ENCODE measurements at places on chromosomes 7 and 10.

DNA sequence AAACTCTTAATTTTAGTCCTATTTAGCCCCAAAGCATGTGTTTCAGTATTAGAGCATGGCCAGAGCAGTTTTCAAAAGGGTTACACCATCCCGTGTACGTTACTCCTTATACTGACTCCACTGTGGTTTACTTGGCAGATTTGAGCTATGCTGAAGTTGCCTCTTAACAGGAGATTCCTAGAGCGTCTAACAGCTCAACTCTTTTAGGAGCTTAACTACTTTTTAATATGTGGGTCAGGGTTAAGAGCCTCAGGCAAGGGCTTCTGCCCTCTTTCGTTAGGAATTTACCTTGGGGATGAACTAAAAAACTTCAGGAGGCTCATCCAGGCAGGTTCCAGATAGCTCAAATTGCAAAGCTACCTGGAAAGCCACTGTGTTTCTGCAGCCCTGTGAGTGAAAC, 674.8 kb upstream of the C7orf33 start:
- DNase-seq: no peak

DNA sequence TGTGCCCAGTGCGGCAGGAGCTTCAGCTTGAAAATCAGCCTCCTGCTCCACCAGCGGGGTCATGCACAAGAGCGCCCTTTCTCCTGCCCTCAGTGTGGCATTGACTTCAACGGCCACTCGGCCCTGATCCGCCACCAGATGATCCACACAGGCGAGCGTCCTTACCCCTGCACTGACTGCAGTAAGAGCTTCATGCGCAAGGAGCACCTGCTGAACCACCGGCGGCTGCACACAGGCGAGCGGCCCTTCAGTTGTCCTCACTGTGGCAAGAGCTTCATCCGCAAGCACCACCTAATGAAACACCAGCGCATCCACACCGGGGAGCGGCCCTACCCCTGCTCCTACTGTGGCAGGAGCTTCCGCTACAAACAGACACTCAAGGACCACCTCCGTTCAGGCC, 16.1 kb upstream of the ZNF282 start:
- no peak for DNase-seq

DNA sequence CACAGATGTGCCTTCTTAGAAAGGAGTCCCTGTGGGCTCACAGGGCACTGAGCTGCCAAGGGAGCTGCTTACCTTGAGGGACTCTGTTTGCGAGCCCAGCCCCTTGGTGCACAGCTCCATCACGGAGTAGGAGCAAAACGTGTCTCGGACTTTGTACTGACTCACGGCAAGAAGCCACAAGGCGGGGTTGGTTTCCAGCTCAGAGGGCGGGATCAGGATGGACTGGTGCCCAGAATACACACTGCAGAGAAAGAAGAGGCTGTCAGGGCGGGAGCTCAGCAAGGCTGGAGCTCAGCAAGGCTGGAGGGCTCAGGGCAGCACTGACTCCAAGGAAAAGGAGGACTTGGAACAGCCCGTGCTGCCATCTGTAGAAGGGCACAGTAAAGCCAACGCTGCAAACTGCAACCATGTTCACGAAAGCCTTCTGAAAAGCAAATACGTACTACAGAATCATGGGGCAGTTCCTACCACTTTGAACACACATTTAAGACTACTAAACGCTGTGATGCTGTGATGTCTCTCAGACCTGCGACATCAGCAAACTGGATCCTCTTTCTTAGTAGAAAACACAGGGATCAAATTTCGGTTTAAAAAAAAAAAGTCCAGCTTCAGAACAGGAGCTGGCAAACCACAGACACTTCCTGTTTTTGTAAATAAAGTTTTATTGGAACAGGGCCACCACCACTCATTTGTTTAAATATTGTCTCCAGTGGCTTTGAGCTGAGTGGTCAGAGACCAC, 194.3 kb downstream of the ZMYND11 start:
- DNase-seq: no peak

DNA sequence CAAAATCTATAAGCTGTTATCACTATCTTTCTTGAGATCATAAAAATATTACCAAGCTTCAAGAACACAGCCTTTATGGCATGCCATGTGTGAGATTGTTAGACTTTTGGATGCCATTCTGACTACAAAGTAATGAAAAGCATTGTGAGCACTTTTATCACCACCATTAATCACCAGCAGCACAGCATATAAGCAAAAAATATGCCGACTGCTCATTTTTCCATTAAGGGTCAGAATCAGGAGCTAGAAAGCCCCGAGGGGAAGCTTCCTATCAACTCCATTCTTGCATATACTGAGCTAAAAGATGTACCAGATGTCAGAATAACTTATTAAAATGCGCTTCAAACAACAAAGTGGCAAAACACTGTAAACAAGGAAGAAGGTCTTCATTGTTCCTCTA, 114.3 kb downstream of the LMBR1 start:
- DNase-seq: no peak

GRCh38 chr10:132516771-132517725, 20.5 kb upstream of the INPP5A start:
- no peak for DNase-seq

DNA sequence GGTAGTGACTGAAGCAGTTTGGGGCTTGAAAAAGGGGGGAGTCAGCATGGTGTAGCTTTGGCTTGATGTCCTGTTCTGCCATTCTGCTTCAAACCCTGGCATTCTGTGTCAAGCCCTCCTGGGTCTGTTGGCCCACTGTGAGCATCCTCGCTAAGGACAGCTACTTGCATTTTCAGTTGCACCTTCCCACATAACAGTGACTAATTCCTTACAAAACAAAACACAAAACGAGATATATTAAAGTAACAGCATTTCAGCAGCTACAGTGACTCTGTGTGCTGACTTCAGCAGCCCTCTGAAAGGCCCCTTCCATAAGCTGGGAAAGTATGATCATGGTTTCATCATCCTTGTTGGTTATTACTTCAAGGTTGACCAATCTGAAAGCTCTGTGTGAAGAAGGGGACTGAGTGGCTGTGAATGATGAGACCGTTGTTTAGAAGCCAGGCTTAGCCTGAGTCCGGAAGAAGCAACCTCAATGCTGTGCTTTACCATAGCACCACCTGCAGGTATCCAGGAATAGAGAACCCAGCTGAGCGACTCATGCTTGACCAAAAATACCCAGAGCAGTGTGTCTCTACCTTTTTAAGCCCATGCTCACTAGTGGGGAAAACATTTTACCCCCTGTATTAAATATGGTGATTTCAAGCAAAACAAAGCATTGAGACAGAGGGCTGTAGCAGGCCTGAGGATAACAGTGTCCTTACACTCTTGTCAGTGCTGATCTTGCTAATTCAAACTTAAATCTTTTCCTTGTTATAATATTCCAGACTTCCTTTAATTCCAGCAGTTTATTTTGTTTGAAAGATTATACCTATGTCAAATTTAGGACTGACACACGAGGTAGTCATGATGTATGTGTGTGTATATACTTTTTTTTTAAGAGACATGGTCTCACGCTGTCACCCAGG, 42.6 kb upstream of the CC2D2B start:
- DNase-seq: no peak

DNA sequence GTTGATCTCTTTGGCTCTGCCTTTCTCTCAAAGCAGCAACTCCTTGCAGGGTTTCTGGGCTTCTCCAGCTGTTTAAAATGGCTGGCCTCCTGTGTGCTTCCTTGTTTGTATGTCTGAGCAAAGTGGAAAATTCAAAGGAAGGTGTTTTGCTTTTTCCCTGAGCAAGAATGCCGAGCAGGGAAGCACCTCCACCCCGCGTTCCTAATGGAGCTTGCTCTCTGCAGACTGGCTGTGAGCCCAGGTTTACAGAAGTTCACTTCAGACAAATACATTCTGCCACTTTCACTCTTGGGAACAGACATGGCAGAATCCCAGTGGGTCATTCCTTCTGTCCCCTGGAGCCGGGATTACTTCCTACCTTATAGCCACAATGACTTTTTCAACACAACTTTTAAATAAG, 181.8 kb upstream of the AGK start:
- DNase-seq: no peak

GRCh38 chr7:99008921-99009530, 130.7 kb downstream of the TRRAP start:
- DNase-seq: no peak

DNA sequence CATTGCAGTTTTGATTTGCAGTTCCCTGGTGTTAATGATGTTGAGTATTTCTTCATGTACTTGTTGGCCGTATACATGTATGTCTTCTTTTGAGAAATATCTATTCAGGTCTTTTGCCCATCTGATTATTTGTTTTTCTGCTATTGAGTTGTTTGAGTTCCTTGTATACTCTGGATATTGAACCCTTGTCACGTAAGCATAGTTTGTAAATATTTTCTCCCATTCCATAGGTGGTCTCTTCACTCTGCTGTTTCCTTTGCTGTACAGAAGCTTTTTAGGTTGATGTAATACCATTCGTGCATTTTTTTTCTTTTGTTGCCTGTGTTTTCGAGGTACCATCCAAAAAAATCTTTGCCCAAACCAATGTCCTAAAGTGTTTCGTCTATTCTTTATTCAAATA, 43.6 kb upstream of the LRRC17 start:
- DNase-seq: no peak

GRCh38 chr7:46450886-46451285, 529.8 kb upstream of the IGFBP3 start:
- DNase-seq: no peak

GRCh38 chr7:19675816-19676215, 33.0 kb downstream of the POLR1F start:
- no peak for DNase-seq

GRCh38 chr10:126585249-126586017, 85.1 kb downstream of the C10orf90 start:
- DNase-seq: no peak

DNA sequence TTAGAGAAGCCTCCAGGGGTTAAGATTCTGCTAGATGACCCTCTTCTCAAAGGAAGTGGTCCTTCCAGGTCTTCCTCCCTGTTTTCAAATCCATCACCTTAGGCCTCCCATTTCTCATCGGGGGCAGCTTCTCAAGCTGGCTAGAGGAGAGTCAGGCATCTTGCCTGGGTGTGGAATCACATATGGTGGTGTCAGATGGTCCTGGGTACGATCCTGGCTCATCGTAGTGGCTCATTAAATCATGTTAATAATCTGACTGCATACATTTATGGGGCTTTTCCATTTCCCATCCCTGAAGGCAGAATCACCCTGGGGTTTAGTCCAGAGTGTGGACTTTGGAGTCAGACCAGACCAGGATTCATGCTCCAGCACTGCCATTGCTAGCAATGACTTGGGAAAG, 132.6 kb downstream of the RPS24 start:
- no peak for DNase-seq

- no peak for DNase-seq
These were observed 5.1 kb upstream of the SMC3 start for GRCh38 chr10:110562348-110562747.

- no peak for DNase-seq
These were observed 1.6 kb downstream of the WEE2 start for GRCh38 chr7:141709749-141710148.

DNA sequence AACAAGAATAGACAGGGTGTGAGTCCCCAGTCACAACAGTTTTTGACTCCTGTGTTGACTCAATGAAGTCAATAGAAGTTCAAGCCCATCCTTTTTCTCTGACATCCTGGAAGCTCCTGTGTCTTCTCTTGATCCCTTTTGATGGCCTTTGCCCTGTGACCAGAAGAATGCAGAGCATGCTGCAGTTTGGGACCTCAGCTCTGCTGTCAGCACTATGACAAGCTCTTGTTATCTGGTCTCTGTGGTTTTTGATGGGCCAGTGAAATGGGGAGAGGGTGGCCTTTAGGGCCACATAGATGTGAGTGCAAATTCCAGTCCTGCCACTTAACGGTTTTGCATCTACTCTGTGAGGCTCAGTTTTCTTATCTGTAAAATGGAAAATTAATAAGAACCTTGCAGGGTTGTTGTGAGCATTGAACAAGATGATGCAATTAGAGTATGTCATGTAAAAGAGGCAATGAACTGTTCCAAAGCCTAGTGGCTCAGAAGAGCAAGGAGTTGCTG, 102.4 kb upstream of the IKZF1 start:
- no peak for DNase-seq

GRCh38 chr10:4984223-4984622, 19.4 kb downstream of the AKR1C2 start:
- no peak for DNase-seq

DNA sequence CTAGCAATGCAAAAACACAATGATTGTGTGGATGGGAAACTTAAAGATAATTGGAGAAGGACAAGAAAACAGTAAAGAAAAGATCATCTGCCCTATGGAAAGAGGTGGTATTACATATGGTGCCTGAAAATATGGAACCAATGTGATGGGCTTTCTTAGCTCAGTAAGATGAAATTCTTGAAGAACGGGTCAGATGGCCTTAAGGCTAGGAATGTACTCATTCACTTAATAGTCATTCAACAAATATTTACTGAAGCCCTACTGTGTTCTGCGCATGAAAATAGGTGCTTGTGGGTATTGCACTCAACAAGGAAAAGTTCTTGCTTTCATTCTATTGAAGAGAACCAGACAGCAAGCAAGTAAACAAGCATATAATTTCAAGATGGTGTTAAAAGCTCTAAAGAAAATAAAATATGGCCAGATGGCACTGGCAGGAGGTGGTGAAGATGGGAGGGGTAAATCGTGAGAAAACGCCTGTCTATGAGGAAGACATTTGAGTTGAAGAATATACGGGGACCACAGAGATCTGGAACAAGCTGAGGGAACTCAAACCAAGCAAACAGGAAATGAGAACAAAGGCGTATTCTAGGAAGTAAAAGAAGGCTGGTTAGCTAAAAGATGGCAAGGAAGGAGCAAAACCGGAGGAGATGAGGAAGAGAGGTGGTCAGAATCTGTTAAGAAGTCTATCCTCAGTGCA, 179.7 kb downstream of the ANK3 start:
- DNase-seq: no peak

- no peak for DNase-seq
These were observed 22.8 kb upstream of the CARD11 start for GRCh38 chr7:3066506-3066905.

- DNase-seq: no peak
These were observed 40.2 kb upstream of the TNS3 start for GRCh38 chr7:47621979-47622561.

Measured in T-helper 22 cell (primary cell).